ENCODE measurements at places on chromosomes 3 and 15.

- DNase-seq, result no peak
Measured at GRCh38 chr15:40336744-40337122, 4.0 kb downstream of the CCDC9B start.

GRCh38 chr3:181534781-181535221 lies 176.9 kb upstream of the SOX2 start:
- no peak for DNase-seq

DNA sequence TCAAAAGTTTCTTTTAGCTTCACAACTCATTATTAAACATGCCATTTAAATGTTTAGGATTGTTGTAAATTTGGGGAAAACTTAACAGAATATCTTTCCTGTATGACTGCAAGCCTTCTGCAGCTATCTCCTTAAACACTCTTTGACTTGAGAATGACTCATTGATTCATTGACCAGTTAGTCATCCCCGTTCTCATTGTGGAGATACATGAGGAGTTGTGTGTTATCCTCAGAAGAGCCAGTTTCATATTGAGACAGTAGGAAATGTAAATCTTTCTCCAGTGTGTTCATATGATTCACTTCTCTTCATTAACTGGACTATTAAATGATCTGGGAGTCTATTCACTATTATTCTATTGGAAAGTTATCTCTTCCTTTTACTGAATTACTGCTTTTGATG lies 83.0 kb downstream of the CRYGS start:
- DNase-seq, result no peak

GRCh38 chr3:14363991-14364390 lies 38.4 kb upstream of the SLC6A6 start:
- DNase-seq, result no peak

DNA sequence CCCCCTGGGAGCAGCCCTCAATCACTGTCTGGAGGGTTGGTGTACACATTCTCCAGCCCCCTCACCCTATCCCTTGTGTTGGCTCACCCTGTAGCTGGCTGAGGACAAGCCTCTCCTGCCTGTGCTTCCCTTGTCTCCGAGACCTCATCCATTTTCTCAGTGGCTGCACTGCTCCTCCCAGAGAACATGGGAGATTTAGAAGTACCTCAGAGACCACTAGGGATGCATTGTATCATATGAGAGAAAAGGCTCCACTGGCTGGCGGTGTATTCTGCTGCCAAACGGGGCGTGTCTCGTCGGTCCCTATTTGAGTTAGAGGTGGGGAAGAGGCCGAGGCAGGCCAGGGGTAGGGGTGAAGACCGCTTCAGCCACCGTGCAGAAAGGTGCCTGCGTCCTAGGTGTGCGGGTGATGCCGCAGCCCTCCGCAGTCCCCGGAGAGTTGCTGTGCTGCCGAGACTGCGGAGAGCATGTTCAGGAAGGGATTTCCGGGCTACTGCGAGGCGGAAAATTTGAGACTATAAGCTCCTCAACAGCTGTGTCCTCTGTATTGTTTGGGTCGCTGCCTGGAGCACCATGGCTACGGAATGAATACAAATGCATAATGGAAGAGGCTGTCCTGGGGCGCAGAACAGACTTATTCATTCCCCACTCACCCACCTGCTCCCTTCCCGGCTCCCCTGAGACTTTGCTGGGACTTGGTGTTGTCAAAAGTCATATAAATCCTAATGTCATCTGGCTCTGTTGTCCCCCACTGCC lies 43.8 kb downstream of the SPSB4 start:
- DNase-seq, result no peak
